ENCODE measurements at places on chromosomes 2 and 18. TPM values are rescaled to one million over a fixed set of nuclear protein-coding genes. Genes with fewer than 3 reads are reported as not detected.
A peak's percentile ranks its signal among the peaks of the same experiment; 100 is the strongest.

SIX2 gene
- not detected for total RNA-seq

TM4SF20 gene
- 489 TPM for total RNA-seq

DNA sequence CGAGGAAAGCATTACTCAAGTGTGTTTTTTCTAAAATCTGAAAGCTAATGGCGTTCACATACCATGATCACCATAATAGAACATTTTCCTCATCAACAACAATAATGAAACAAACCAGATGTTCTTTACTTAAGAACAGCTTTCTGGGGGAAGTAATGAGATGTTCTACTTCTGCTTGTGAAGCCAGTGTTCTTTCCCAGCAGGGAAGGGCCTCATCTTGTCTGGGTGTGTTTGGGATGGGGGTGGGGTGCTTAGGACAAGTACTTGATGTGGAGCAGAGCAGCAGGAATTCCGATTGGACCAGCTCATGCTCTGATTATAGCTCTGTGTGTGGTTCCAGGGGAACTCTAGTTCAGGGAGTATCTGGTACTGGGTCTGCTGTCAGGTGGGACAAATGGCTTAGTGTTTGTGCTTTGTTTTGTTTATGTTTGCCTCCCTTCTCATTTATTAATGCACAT is 163.0 kb upstream of the NOSTRIN start:
- peak; percentile 54 for DNase-seq
- H3K27me3 ChIP-seq = no peaks in the 10 kb centered on the region
- peaks cover 24% of the 10 kb centered on the region for H3K4me1 ChIP-seq
- H3K36me3 ChIP-seq = no peaks in the 10 kb centered on the region
- no peak overlapping the region for H3K4me3 ChIP-seq

- no peaks in the 10 kb centered on the region for H3K36me3 ChIP-seq
- H3K4me1 ChIP-seq = no peaks in the 10 kb centered on the region
- DNase-seq = no peak
- no peaks in the 10 kb centered on the region for H3K27me3 ChIP-seq
Measured at GRCh38 chr2:231970461-231970860, 8.9 kb downstream of the DIS3L2 start.

KCNS3 gene
- total RNA-seq = 11.4 TPM

GRCh38 chr2:84393829-84394228 is 65.3 kb downstream of the SUCLG1 start:
- H3K27me3 ChIP-seq = no peaks in the 10 kb centered on the region
- H3K36me3 ChIP-seq = no peaks in the 10 kb centered on the region
- no peak overlapping the region for H3K4me3 ChIP-seq
- H3K4me1 ChIP-seq = no peaks in the 10 kb centered on the region
- no peak overlapping the region for H3K27ac ChIP-seq

FTCDNL1 gene
- not detected for total RNA-seq

CFAP221 gene
- total RNA-seq = 2.8 TPM

DNA sequence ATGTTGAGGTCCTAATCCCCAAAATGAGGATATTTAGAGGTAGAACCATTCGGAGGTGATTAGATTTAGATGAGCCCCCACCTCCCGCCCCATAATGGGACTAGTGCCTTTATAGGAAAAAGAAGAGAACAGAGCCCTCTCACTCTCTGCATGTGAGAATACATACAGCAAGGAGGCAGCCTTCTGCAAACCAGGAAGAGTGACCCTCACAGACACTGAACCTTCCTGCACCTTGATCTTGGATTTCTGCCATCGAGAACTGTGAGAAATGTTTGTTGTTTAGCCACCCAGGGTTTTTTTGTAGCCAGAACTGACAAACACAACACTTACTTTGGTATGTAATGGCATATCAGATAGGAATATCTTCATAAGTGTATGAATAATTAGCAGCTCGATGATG is 83.7 kb downstream of the XIRP2 start:
- no peaks in the 10 kb centered on the region for H3K4me1 ChIP-seq
- H3K4me3 ChIP-seq = no peak overlapping the region
- H3K36me3 ChIP-seq = no peaks in the 10 kb centered on the region
- no peaks in the 10 kb centered on the region for H3K27me3 ChIP-seq

- H3K27ac ChIP-seq = no peak overlapping the region
- H3K36me3 ChIP-seq = no peaks in the 10 kb centered on the region
- peaks cover 5% of the 10 kb centered on the region for H3K4me1 ChIP-seq
- H3K27me3 ChIP-seq = no peaks in the 10 kb centered on the region
- no peak for DNase-seq
Measured at GRCh38 chr2:159513745-159514144, 102.6 kb downstream of the BAZ2B start.

DNA sequence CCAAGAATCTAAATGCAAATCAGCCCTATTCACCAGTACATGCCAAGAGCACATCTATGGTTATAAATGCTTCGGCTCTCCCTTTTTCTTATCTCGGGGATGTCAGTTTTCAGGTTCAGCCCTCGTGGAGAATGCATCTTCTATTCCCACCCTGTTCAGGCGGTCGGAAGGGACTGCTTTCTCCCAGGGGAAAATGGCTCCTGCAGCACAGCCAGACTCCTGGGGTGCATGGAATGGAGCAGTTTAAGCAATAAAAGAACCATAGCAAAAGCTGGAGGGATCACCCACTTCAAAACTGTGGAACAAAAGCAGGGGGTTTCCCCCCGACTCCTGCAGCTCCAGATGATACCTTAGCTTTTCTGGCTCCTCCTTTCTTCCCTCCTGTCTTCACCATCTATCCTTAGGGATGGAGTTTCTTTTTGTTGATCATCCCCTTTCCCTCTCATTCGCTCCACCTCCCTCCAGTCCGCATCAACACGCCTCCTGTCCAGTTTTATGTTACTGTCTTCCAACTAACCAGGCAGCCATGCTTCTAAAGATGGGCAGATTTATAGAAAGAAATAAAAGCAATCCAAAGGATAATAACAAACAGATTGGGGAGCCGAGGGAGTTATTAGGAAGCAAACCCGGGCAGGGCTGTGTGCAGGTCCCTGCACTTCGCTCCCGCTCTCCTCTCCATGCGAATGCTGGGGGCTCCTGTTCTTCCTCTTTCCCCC is 356.2 kb upstream of the SMIM21 start:
- no peak overlapping the region for H3K4me3 ChIP-seq
- H3K27ac ChIP-seq = no peak overlapping the region
- H3K36me3 ChIP-seq = no peaks in the 10 kb centered on the region
- no peaks in the 10 kb centered on the region for H3K4me1 ChIP-seq
- no peaks in the 10 kb centered on the region for H3K27me3 ChIP-seq

GRCh38 chr2:240326246-240326645 is 109.2 kb upstream of the GPC1 start:
- H3K4me1 ChIP-seq = no peaks in the 10 kb centered on the region
- H3K27me3 ChIP-seq = no peaks in the 10 kb centered on the region
- DNase-seq = no peak
- no peak overlapping the region for H3K27ac ChIP-seq
- no peak overlapping the region for H3K4me3 ChIP-seq
- H3K36me3 ChIP-seq = no peaks in the 10 kb centered on the region

- no peaks in the 10 kb centered on the region for H3K4me1 ChIP-seq
- DNase-seq = no peak
- no peak overlapping the region for H3K27ac ChIP-seq
Measured at GRCh38 chr2:16637304-16637703, 28.3 kb downstream of the CYRIA start.

HNMT gene
- total RNA-seq = 32.2 TPM

Data from Peyer's patch (tissue), 4 donors.